ENCODE measurements at places on chromosomes 11 and 22. TPM values are rescaled to one million over a fixed set of nuclear protein-coding genes. Genes with fewer than 3 reads are reported as not detected.

ZBTB16 gene
- not detected for polyA plus RNA-seq

DNA sequence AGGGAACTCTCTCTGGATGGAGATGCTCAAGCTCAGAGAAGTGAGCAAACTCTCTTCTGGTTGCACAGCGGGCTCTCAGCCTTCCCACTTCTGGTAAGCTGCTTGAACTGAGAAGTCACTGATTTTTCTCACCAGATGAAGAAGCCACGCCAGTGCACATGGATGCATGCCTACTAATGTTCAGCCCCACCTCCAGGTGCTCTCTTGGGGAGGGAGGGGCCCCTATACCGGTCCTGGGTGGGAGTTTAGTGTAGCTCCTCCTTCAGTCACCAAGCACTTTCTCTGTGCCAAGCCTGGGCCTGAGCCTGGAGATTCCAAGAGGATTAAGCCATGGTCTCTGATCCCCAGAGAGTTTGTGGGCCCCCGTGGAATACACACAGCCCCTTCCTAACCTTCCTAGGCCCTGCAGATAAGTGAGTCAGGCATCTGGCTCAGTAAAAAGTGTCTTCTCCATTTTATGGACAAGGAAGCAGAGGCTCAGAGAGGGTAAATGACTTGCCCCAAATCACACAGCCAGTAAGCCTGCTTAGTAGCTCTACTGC is 142.2 kb downstream of the ST3GAL4 start:
- no peak for DNase-seq

C11orf52 gene
- polyA plus RNA-seq, result 0.32 TPM

GRCh38 chr11:88357323-88358039 is 19.9 kb upstream of the CTSC start:
- peak; percentile 40 for DNase-seq

- DNase-seq, result peak; percentile 85
Measured at GRCh38 chr11:72962084-72962483, 147.9 kb downstream of the ATG16L2 start.

OR9G4 gene
- not detected for polyA plus RNA-seq

OR8D4 gene
- polyA plus RNA-seq, result not detected

DNA sequence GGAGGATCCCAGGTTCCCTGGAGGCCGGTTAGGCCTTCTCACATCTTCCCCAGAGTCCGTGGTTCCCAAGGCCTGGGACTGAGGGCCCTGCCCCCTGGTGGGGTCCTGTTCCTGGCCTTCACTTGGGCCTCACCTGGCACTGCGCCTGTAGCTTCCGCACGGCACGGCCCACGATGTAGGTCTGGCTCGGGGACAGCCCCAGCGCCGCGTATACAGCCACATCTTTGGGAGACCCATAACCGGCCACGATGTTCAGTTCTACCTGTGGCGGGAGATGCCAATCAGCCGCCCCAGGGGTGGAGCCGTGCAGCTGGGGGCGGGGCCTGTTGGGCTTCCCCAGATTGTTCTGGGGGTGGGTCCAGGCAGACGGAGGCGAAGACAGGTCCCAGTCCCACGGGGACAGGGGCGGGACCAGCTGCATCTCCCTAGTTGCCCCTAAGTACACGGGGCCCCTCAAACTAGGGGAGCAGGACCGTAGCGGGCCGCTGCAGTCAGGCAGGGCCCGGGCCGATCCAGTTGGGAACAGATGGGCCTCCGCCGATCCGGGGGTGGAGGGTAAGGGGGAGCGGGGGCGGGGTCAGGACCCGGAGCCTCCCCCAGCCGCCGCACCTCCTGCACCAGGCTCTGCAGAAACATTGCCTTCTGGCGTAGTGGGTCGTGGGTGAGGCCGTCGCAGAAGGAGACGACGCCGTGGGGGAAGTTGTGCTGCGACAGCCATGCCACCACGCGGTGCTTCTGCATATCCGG is 10.1 kb downstream of the AIP start:
- DNase-seq, result no peak

DNA sequence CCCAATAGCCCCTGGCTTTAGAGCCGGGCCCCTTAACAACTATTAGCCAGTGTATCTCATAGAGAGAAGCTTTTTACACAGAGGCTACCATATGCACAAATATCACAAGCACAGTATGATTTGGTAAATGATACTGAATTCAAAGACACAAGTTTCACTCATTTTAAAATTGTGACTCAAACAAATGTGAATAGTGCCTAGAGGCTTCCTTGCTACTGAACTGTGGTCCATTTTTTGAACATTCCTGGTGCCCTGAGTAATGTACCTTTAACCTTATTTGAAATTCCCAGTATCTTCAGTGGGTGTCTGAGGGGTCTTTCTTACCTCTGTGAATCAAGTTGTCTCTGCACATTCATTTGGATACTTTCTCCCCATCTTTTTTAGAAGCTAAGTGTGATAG is 156.2 kb downstream of the MAML2 start:
- DNase-seq, result no peak

OR51E2 gene
- 0.02 TPM for polyA plus RNA-seq

GRCh38 chr22:19832476-19833108 is 22.1 kb downstream of the GNB1L start:
- DNase-seq, result no peak

DNA sequence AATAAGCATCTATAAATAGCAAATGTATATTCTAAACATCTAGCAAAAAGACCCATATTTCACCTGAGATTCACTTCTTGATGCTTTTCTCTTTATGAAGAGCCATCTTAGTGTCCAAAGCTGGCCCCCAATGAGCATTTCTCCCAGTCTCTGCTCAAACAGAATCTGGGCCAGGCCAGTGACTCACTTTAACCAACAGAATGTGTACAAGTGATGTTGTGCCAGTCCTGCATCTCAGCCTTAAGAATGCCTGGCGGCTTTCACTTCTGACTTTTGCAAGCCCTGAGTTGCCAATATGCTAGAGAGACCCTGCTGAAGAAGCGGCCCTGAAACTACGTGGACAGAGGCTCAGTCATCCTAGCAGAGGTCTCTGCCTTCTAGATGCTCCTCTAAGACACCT is 6.9 kb upstream of the COPB1 start:
- peak; percentile 6 for DNase-seq

MS4A15 gene
- polyA plus RNA-seq, result not detected

DNA sequence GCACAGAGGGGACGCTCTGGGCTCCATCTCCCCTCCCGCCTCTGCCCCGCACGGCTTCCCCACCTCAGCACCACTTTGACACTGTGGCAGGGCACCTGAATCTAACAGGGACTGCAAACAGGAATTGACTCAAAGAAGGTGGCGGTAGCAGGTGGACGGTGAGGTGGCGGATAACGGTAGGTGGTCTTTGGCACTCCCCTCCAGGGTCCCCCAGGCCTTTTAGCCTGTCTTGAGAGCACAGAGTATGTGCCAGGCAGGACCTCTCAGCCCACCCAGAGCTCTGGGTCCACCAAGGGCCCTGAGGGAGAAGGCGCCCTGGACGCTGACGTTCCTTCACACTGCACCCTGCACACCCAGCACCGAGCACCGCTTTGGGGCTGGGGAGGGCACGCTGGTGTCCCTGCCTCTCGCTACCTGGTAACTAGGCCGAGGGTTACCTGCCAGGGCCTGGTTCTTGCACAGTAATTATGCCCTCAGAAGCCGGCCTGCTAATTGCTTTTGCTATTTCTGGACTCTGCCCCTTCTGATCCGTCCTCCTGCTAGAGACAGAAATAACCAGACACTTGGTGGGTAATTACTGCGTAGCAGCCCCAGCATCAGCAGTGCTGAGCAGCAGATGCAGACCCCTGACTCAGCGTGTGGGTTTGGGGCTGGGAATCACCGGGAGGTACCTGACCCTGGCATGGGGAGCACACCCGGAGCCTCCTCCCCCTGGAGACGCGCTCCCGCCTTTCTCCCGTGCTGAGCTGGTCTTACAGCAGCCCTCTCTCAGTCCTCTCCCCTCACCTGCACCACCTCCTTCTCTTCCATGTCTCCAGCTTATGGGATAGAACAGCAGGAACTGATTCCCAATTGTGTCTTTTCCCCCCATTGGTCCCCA is 103.3 kb upstream of the B3GAT1 start:
- DNase-seq, result no peak

DNA sequence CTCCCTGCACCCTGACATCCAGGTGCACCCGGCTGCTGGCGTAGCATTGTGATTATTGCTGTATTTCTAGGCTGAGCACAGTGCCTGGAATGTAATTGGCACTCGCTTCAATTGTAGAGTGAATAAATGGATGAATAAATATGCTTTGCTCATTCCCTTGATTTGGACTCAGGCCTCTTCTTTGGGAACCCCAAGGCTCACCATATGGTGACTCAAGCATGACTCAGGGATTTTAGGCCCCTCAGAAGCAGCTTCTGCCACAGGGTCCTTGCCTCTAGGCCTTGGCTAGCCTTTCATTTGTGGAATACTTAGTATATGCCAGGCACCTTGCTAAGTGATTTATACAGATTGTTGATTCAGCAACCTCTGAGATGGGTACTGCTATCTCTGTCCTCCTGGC is 78.9 kb downstream of the GRIK4 start:
- peak; percentile 65 for DNase-seq

- peak; percentile 27 for DNase-seq
Measured at GRCh38 chr11:17807034-17807433, 72.5 kb downstream of the KCNC1 start.

- DNase-seq, result no peak
Measured at GRCh38 chr11:126694065-126694625, 306.4 kb downstream of the KIRREL3 start.

GRCh38 chr22:50177537-50178470 is 7.3 kb downstream of the PANX2 start:
- DNase-seq, result no peak

DNA sequence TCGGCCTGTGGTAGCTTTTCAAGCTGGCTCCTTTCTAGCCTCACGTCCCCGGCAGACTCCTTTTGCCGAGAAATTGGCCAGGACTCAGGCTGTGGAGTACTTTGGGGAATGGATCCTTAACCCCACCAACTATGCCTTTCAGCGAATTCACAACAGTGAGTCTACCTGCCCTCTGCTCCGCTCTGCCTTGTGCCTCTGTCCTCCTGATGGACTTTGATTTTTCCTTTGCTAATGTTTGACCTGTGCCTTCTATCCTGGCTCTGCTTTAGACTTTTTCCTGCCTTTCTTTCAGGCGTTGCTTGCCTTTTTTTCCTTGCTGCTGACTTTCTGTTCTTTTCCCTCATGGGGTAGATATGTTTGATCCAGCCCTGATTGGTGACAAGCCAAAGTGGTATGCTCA is 12.5 kb downstream of the MADD start:
- no peak for DNase-seq

Measured in fibroblast of lung (primary cell).